Nephron progenitor cell (in vitro differentiated cells): ENCODE measurements at places on chromosomes 12 and 14.

DNA sequence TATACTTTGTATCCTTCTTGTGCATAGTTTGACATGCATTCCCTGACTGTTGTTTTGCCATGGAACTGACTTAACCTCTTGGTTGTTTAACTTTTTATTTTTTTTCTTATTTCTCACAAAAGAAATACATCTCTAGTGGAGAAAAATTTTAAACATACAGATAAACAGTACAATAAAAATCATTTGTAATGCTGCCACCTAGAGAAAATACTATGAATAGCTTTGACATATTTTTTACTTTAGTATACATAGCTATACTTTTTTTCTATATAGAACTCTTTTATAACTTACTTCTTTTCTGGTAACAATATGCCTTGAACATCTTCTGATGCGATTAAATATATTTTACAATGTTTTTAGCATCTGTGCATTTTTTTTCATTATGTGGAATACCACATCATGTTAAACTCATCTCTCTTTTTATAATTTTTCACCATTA lies 184.5 kb downstream of the AKAP6 start:
- no peak overlapping the region for H3K27ac ChIP-seq
- peaks cover 8% of the 10 kb centered on the region for H3K36me3 ChIP-seq
- H3K4me3 ChIP-seq = no peak overlapping the region
- H3K4me1 ChIP-seq = peaks cover 51% of the 10 kb centered on the region
- DNase-seq = no peak

- DNase-seq = peak; percentile 83
- no peak overlapping the region for H3K27ac ChIP-seq
- H3K27me3 ChIP-seq = peaks cover 23% of the 10 kb centered on the region
- no peak overlapping the region for H3K4me3 ChIP-seq
These were observed 17.4 kb downstream of the SDSL start for GRCh38 chr12:113439606-113440030.

DNA sequence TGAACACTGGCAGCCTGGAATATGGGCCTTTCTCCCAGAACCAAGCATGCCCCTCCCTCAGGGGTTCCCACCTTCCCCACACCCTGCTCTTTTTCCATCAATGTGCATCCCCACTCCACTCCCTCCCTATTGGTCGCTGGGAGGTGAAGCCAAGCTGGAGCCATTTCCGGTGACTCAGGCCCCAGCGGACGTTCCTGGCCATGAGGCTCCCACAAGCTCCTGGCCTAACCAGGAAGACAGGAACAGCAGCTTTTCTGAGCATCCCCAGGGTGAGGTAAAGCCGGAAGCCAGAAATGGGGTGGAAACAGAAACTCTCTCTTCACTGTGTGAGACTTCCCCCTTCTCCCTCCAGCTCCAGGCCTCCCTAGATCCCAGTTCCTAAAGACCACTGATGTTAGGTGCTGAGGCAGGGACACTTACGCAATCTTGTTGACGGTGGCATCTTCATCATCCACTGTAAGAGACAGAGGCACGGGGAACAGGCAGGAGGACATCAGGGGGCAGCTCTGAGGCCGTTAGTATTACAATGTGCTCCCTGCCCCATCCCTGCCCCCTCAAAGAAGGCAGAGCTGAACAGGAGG lies 5.1 kb downstream of the LMBR1L start:
- H3K27me3 ChIP-seq = no peaks in the 10 kb centered on the region
- H3K36me3 ChIP-seq = peaks cover 26% of the 10 kb centered on the region
- no peak for DNase-seq
- H3K4me1 ChIP-seq = peaks cover 30% of the 10 kb centered on the region
- no peak overlapping the region for H3K4me3 ChIP-seq

DNA sequence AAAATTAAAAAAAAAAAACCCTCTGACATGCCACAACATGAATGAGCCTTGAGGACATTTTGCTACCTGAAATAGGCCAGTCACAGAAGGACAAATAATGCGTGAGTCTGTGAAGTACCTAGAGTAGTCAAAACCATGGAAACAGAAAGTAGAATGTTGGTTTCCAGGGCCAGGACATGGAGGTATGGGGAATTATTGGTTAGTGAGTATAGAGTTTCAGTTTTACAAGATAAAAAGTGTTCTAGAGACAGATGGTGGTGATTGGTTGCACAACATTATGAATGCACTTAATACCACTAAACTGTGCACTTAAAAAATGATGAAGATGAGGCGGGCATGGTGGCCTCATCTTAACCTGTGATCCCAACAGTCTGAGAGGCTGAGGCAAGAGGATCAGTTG lies 47.6 kb upstream of the ZFP36L1 start:
- no peak overlapping the region for H3K27ac ChIP-seq
- DNase-seq = no peak
- H3K4me1 ChIP-seq = peaks cover 29% of the 10 kb centered on the region

DNA sequence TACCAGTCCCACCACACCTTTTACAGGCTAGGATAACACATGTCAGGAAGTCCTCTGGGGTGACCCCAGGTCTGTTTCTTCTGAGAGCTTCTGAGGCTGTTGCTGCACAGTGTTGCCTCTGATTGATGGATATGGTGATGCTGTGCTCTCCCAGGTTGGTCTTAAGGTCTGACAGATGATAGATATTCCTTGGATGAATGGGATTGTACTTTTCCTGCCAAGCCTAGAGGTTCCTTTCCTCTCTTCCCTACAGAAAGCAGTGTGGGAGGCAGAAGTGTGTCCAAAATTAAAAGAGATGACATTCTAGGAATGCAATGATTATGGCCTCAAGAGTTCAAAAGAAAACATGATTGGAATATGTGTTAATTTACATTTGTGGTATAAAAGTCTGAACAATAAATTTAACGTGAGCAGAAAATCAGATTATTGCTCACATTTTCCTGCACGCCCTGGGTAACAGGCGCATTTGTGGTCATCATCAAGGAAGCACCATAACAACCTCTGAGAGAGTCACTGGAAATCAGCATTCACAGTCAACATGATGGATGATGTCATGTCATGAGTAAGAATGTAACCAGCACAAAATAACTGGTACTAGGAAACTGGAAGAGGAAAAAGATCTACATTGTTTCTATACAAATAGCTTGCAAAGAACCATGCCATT lies 73.7 kb downstream of the BBS10 start:
- H3K27ac ChIP-seq = no peak overlapping the region
- peaks cover 3% of the 10 kb centered on the region for H3K27me3 ChIP-seq
- H3K4me1 ChIP-seq = no peaks in the 10 kb centered on the region
- DNase-seq = no peak
- H3K4me3 ChIP-seq = no peak overlapping the region
- no peaks in the 10 kb centered on the region for H3K36me3 ChIP-seq

DNA sequence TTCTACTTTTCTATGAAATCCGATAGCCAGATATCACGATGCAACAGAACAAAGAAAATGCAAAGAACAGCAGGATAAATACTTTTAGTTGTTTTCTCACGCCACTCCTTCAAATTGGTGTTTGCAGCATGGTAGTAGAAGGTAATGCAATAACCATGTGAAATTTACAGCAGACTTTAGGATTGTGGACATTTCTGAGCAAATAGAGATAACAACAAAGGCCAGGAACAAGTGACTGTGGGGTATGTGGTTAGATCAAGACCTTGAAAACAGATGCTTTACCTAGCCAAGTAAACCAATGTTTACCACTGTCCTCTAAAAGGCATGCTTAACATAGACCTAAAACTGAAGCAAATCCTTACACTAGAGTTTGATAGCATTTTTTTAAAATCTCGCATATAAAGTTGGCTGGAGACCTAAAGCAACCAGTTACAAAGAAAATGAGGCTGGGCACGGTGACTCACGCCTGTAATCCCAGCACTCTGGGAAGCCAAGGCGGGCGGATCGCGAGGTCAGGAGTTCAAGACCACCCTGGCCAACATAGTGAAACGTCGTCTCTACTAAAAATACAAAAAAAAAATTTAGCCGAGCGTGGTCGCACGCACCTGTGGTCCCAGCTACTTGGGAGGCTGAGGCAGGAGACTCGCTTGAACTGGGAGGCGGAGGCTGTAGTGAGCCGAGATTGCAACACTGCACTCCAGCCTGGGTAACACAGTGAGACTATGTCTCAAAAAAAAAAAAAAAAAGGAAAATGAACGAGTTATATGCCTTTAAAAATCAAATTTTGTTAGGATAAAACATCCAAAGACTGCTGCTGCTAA lies 123.2 kb upstream of the FOXN3 start:
- peaks cover 3% of the 10 kb centered on the region for H3K27me3 ChIP-seq
- peaks cover 25% of the 10 kb centered on the region for H3K4me1 ChIP-seq
- peaks cover 12% of the 10 kb centered on the region for H3K36me3 ChIP-seq
- no peak overlapping the region for H3K4me3 ChIP-seq
- H3K27ac ChIP-seq = no peak overlapping the region

DNA sequence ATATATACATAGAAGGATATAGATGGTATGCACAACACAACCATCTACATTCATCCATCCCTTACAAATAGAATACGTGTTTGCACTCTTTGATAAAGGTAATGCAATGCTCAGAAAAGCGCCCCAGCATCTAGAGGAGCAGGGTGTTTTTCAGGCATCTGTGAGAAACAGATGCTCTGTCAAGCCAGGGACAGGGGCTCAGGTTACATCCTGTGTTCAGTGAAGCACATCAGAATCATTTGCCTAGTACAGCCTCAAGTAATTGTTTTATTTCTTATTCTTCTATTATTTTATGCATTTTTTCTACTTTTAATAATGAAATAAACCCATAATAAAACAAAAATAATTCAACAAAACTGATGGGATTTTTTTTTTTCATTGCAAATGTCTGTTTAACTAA lies 50.5 kb upstream of the HIF1A start:
- no peaks in the 10 kb centered on the region for H3K36me3 ChIP-seq
- H3K4me1 ChIP-seq = peaks cover 56% of the 10 kb centered on the region
- H3K4me3 ChIP-seq = peak overlapping the region; percentile 43
- peaks cover 7% of the 10 kb centered on the region for H3K27me3 ChIP-seq

DNA sequence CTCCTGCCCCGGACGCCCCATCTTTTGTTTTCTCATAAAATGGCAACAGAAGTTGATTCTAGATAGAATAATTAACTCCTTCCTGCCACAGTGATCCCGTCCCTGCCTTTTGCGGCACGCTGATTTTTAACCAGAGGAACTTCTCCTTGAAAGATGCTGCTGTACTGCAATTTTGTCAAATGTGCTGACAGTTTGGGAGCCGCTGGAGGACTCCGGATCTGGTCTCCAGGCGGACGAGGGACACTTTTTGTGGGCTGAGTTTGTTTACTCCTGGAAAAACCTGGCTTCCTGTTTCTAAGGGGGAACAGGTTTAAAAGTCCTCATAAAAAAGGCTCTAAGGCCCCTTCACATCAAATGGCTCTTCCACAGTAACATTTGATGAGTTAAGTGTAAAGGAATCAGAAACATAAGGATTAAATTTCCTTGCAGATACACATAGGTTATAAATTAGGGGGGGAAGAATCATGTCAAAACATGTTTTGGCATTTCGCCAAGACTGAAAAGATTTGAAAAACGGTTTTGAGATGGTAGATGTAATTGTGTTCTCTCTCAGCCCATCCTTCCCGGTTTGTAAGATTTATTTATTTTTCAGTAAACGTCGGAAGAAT lies 15.5 kb downstream of the FZD10 start:
- H3K4me1 ChIP-seq = peaks cover 34% of the 10 kb centered on the region
- H3K27me3 ChIP-seq = peaks cover 10% of the 10 kb centered on the region
- H3K36me3 ChIP-seq = no peaks in the 10 kb centered on the region
- peak overlapping the region; percentile 31 for H3K4me3 ChIP-seq
- no peak for DNase-seq

GRCh38 chr14:52609445-52610044 lies 56.9 kb downstream of the GPR137C start:
- no peak overlapping the region for H3K27ac ChIP-seq
- DNase-seq = no peak
- no peaks in the 10 kb centered on the region for H3K27me3 ChIP-seq
- H3K36me3 ChIP-seq = peaks cover 28% of the 10 kb centered on the region

DNA sequence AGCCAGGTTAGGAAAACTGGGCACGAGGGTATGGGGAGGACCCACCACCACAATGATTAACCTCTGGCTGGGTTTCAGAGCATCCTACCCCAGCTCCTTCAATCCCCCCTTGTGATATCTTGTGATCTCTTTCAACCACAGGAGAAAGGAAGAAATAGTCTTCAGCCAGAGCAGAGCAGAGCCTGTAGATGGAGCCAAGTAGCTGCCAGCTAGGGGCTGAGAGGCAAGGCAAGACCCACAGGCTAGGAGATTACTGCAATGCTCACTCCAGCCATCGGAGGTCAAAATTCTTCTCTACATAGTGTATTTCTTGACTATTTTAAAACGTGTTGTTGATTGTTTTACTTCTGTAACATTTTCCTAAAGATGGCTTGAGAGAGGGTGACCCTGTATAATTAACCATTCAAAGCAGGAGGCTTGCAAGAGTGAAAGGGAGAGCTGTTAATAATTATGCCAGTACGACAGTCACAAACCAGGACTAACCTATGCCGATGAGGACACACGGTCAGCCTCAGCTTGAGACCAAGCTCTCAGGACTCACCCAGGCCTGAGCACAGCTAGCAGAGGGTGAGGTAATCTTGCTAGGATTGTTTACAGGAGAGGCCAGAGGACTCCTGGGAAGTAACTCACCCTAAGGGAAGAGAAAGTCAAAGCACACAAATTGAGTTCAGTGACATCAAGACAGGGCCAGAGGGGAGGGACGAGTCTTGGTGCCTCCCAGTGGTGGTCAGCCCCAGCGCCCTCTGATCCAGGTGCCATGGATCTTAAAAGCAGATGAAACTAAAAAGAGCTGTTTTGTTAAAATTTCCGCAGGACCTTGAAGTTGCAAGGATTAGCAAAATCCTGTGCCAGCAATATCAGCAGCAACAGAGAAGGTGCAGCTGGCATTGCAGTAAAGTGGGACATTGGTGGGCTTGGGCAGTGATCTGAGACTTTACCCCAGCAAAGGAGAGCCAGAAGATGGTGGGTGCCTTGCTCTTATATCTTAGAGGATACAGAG lies 29.8 kb upstream of the CDKN3 start:
- H3K4me3 ChIP-seq = peak overlapping the region; percentile 1
- no peaks in the 10 kb centered on the region for H3K36me3 ChIP-seq
- H3K27me3 ChIP-seq = peaks cover 8% of the 10 kb centered on the region
- peaks cover 54% of the 10 kb centered on the region for H3K4me1 ChIP-seq
- H3K27ac ChIP-seq = peak overlapping the region; percentile 93

DNA sequence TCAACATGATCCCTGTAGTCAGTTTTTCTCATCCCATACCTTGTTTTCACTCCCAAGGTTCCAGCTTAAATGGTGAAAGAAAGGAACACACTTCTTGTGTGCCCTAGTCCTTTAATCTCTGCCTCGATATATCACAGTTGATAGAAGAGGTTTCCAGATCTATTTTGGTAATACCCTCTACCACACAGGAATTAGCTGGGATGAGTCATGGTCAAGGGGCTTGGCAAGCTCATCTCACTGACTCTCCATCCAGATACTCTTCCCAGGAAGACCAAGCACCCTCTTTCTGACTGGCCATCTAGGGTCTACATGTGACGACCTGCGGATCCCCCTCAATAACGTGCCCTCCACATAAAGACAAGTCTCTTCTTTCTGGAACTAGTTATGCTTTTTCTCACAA lies 277.9 kb downstream of the ITPR2 start:
- no peak overlapping the region for H3K4me3 ChIP-seq
- no peak for DNase-seq
- no peaks in the 10 kb centered on the region for H3K36me3 ChIP-seq
